ENCODE measurements at places on chromosomes 3 and 15. TPM values are rescaled to one million over a fixed set of nuclear protein-coding genes. Genes with fewer than 3 reads are reported as not detected.

GRCh38 chr15:50186752-50187151 lies 4.8 kb downstream of the SLC27A2 start:
- no peak for DNase-seq

GRCh38 chr3:12278566-12278965 lies 10.3 kb upstream of the PPARG start:
- no peak for DNase-seq

- no peak for DNase-seq
Measured at GRCh38 chr15:85597155-85597815, 197.4 kb downstream of the KLHL25 start.

The GATM gene
- total RNA-seq, result 2.4 TPM

The SEMA3F gene
- not detected for total RNA-seq

Data from naive thymus-derived CD4-positive, alpha-beta T cell (primary cell).